Hair follicular keratinocyte (primary cell): ENCODE measurements at places on chromosomes 12 and 14. TPM values are rescaled to one million over a fixed set of nuclear protein-coding genes. Genes with fewer than 3 reads are reported as not detected.

Gene NPFF
- total RNA-seq, result not detected in 2 replicates

Gene ART4
- total RNA-seq, result not detected in 2 replicates

Gene CLEC1B
- not detected in 2 replicates for total RNA-seq

Gene ASB2
- total RNA-seq, result not detected in 2 replicates

Gene CHPT1
- total RNA-seq, result 14.8 and 21.3 TPM in 2 replicates

Gene PLEKHD1
- not detected in 2 replicates for total RNA-seq

Gene TAS2R31
- total RNA-seq, result 0.39 TPM in 1 of 2 replicates, not detected in the other

Gene SLC6A13
- total RNA-seq, result not detected in 2 replicates

Gene HPD
- total RNA-seq, result not detected in 2 replicates

Gene TAS2R46
- total RNA-seq, result not detected in 2 replicates

Gene DPPA3
- total RNA-seq, result not detected in 2 replicates

Gene RFX4
- total RNA-seq, result not detected in 2 replicates

Gene SRGAP1
- 9.1 and 10.2 TPM in 2 replicates for total RNA-seq

Gene DCN
- total RNA-seq, result 2.5 and 21.4 TPM in 2 replicates

Gene PARP2
- 11.9 and 13.7 TPM in 2 replicates for total RNA-seq

Gene LRRIQ1
- total RNA-seq, result 0.08 and 0.11 TPM in 2 replicates

Gene RNU4-1
- total RNA-seq, result under 0.01 TPM in 2 replicates
